ENCODE measurements at places on chromosomes 2 and 18. TPM values are rescaled to one million over a fixed set of nuclear protein-coding genes. Genes with fewer than 3 reads are reported as not detected.

DNA sequence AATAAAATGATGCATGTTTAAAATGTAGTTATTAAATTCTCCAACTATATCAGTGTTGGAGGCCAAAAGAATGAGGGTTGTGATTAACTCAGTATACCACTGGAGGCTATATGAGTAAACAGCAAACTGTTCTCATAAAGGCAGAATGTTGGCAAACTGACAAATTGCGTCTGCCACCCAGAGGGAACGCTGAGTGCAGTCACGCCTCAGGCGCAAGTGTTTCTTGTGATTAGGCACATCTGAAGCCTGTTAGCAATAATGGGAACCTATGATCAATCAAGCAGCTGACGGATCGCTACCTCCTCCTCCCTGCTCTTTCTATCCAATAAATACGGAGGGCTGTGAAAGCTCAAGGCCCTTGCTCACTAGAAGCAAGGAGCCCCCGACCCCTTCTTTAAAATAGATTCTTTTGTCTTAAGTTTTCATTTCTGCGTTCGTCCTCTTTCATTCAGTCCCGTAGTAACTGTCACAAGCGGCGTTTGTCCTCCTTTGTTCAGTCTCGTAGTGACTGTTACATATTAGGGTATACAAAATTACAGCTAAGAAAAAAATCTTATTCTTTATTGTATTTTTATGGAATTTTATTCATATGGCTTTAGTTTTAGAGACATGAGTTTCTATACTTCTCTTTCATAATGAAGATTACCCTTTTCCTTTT, 16.3 kb upstream of the RMND5A start:
- H3K4me1 ChIP-seq = no peaks in the 10 kb centered on the region
- H3K4me3 ChIP-seq = no peak overlapping the region
- no peaks in the 10 kb centered on the region for H3K27me3 ChIP-seq
- H3K27ac ChIP-seq = no peak overlapping the region

MGAT4A gene
- total RNA-seq = 10.0 TPM

NPAS2 gene
- 23.4 TPM for total RNA-seq

FER1L5 gene
- not detected for total RNA-seq

All from right lobe of liver (tissue), 6 donors.